ENCODE measurements at places on chromosomes 4 and X.

DNA sequence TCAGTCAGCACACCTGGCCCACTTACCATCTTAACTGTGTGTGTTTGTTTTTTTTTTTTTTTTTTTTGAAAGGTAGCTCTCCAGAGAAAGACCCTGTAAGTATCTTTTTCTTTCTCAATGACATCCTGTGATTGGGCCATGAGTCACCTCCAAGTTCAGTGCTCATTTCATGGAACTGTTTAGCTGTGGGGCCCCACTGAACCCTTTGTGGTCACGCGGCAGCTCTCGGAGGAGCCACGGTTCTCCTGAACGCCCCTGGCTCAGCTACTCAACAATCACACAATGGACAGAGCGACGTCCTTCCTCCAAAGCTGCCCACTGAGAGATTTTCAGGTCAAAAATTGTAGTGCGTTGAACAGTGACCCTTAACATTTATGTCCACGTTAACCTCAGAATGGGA, 14.2 kb upstream of the IL3RA start:
- no peak for DNase-seq

GRCh38 chrX:105241056-105241455, 20.6 kb upstream of the TEX13A start:
- no peak for DNase-seq

DNA sequence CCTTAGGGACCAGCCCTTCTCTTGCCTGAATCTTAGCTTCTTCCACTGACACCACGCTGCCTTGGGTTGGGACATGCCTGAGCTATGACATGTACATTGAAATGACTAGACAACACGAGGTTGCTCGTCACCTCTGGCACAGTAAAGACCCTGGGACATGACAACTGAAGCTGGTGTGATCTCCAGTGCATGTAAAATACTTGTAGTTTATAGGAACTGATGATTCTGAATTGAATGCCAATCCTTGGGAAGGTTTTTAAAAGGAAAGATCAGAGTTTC, 100.7 kb upstream of the PGRMC2 start:
- peak; percentile 75 for DNase-seq

DNA sequence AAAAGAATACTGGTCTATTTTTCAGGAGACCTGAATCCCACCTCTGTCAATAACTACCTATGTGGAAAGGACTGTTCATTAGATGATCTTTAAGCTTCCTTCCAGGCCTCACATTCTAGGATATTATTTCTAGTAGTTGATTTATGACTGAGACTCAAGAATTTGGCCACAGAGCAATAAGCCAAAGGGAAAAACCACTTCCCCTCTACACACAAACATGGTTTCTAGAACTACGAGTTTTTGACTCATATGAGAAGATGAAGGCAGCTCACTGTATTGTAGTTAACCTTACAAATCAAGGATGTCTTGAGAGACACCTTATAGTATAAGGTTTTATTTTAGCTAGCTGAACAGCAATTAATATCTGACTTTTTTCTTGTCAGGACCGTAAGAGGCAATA, 36.9 kb upstream of the GDPD2 start:
- no peak for DNase-seq

- DNase-seq = peak; percentile 35
Observed at GRCh38 chr4:168908093-168908492, 102.0 kb downstream of the CBR4 start.

DNA sequence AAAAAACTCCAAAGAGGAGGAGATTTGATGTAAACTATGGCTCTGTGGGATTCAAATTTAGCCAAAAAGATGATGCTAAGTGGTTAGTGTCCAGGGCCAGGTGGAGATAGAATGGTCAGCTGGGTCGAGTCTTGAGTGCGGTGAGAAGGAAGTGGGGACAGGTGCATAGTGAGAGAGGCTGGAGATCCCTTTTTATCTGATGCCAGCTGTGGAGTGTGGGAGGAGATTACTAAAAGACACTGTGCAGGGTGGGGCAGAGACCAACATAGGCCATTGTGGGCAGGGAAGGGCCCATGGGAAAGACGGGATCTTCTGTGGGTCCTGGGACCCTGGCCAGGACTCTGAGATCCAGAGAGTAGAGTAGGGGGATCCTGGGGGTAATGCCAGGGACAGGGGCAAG, 34.6 kb upstream of the LEF1 start:
- no peak for DNase-seq

GRCh38 chr4:152073351-152074087, 312.7 kb upstream of the GATB start:
- DNase-seq = peak; percentile 6

DNA sequence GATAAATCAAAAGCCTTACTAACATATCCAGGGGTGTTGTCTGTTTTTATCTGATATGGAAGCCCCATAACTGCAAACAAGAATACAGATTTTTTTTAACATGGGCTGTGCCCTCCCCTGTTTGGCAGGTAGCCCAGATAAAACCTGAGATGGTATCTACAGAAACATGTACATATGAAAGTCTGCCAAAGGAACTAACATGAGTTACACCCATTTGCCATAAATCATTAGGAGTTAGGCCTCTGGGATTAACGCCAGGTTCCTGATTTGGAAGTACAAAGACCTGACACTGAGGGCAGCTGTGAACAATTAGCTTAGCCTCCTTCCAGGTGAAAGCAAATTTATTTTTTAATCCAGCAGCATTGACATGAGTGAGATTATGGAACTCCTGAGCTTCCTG, 264.3 kb downstream of the TECRL start:
- DNase-seq = no peak

GRCh38 chr4:164193676-164194075, 560.3 kb upstream of the SMIM31 start:
- DNase-seq = no peak

GRCh38 chr4:100113732-100114131, 76.5 kb downstream of the DDIT4L start:
- DNase-seq = no peak

DNA sequence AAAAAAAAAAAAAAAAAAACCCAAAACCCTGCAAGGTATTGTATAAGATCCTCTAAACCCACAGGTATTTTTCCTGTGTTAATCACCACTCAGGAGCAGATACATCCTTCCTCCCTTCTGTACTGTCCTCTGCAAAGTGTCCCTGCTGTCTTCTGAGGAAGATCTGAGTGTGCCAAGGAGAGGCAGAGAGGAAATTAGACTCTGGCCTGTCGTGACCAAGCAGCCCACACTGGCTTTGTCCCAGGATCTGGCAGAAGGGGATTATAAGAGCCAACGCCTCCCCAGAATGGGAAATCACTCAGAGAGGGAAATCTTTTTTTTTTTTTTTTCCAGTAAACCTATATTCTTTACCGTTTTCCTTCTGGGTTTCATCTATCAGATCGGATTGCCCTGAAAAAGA, 39.6 kb downstream of the PTCHD1 start:
- peak; percentile 22 for DNase-seq

DNA sequence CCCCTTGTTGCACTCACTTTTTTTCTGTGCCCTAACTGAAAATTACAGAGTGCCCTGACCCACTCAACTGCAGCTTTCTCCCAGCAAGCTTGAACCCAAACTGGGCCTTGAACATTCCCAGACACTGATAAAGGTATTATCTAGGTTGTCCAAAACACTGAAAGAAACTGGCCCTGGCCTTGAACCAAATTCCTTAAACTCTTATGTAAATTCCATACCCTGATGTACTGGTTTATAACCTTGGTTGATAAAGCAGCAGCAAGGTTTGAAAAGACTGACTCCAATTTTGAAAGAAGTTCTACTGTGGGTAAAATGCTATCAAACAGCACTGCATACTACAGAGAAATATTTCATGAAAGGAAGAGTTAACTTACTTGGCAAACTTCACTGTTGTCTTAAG, 125.6 kb downstream of the PHF8 start:
- no peak for DNase-seq

GRCh38 chr4:60729194-60729593, 470.9 kb upstream of the ADGRL3 start:
- no peak for DNase-seq

DNA sequence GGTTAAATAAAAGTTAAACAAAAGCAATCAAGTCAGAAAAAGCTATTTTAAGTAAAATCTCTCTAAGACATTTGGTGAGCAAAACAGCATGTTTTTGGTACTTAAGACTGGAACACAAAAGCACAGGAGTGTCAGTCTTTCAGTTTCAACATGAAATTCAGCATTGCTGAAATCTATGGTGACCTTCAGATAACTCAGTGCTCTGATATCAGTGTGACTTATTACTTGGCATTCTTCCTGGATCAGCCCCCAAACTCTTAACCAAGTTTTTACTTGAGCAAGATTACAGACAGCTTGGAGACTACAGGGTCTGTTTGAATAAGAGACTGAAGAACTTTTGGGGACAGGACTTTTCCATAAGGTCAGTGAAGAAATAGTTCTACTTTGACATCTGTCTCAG, 437.2 kb downstream of the RAPGEF2 start:
- no peak for DNase-seq

GRCh38 chr4:23903859-23904438, 14.1 kb upstream of the PPARGC1A start:
- no peak for DNase-seq

GRCh38 chr4:24820541-24820940, 25.2 kb downstream of the SOD3 start:
- no peak for DNase-seq

DNA sequence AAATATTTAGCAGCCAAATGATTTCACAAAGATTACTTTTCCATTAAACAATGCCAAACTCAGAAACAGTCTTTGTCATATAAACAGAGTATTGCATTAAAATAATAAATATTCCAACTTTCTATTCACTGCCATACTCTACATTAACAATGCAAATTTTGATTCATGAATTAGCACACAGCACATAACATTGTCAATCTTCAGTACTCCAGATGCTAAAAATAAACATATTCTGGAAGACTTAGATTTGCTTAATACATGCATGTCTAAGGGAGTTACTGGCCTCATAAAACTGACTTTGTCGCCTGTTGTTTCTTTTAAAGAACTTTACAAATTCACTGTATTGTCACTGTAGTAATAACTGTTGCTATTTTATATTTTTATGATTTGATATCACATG, 131.6 kb downstream of the TMEM144 start:
- no peak for DNase-seq

DNA sequence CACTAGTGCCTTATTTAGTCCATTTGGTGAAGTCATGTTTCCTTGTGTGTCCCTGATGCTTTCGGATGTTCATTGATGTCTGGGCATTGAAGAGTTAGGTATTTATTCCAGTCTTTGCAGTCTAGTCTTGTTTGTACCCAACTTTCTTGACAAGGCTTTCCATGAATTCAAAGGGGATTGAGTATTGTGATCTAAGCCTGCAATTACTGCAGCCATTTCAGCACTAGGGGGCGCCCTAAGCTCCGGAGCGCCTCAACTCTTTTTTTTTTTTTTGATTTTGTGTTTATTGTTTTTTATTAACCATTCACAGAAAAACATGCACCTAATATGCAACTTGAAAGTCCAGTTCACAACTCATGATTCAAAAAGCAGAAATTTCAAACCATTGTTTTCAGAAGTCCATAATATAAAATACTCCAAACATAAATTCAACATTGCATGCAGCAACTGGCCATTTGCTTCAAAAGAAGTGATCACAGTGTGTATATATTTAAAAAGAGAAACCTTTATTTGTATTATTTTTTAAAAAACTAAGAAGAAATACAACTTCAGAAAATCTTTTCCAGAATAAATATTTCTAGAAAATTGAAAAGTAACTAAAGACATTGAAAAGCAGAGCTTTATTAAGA, 59.2 kb downstream of the PTPN13 start:
- no peak for DNase-seq

DNA sequence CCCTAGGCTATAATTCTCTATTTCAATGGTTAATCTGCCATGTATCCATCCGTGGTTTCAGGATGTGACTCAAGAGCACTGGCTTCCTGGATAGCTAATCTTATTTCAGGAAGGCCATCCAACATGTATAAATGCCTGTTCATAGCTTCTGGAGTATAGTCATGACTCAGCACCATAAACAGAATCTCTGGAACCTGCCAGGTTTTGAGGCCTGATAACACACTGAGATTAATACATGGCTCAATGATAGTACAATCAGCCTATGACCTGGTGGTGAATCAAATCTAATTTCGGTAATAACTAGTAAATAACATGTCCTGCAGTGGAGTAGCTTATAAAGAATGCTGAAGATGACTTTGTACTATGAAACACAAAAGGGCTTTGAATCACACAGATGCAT, 5.7 kb upstream of the IL13RA2 start:
- DNase-seq = peak; percentile 63

GRCh38 chr4:77358315-77358928, 201.4 kb downstream of the CCNG2 start:
- DNase-seq = peak; percentile 4

- no peak for DNase-seq
Observed at GRCh38 chr4:19119904-19120560, 1098.5 kb upstream of the LCORL start.

GRCh38 chr4:14920759-14921320, 81.4 kb upstream of the CPEB2 start:
- no peak for DNase-seq

GRCh38 chrX:132748909-132749308, 209.5 kb downstream of the HS6ST2 start:
- DNase-seq = no peak

- no peak for DNase-seq
Observed at GRCh38 chr4:26178854-26179253, 142.0 kb upstream of the RBPJ start.

GRCh38 chr4:7430368-7430964, 4.3 kb downstream of the PSAPL1 start:
- no peak for DNase-seq

GRCh38 chr4:78168029-78168428, 110.9 kb downstream of the FRAS1 start:
- DNase-seq = no peak

- DNase-seq = no peak
Observed at GRCh38 chrX:37420185-37420584, 71.0 kb downstream of the PRRG1 start.

- no peak for DNase-seq
Observed at GRCh38 chr4:176363072-176363471, 43.3 kb downstream of the SPCS3 start.

- DNase-seq = no peak
Observed at GRCh38 chr4:158625544-158625943, 46.1 kb downstream of the C4orf46 start.

DNA sequence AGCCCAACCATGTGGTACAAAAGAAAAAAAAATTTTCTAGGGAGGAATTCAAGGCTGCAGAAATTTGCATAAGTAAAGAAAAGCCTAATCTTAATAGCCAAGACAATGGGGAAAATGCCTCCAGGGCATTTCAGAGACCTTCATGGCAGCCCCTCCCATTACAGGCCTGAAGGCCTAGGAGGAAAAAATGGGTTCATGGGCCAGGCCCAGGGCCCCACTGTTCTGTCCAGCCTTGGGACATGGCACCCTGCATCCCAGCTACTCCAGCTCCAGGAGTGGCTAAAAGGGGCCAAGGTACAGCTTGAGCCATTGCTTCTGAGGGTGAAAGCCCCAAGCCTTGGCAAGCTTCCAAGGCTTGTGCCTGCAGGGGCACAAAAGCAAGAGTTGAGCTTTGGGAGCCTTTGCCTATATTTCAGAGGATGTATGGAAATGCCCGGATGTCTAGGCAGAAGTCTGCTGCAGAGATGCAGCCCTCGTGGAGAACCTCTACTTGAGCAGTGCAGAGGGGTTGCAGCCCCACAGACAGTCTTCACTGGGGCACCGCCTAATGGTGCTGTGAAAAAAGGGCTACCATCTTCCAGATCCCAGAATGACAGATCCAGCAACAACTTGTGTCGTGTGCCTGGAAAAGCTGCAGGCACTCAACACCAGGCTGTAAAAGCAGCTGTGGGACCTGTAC, 111.0 kb downstream of the ANXA10 start:
- no peak for DNase-seq

GRCh38 chrX:111447298-111447697, 35.3 kb upstream of the DCX start:
- DNase-seq = peak; percentile 3
